Activated CD8-positive, alpha-beta memory T cell treated with anti-CD3 and anti-CD28 coated beads for 48 hours (primary cell): ENCODE measurements at places on chromosomes 13 and 19.

DNA sequence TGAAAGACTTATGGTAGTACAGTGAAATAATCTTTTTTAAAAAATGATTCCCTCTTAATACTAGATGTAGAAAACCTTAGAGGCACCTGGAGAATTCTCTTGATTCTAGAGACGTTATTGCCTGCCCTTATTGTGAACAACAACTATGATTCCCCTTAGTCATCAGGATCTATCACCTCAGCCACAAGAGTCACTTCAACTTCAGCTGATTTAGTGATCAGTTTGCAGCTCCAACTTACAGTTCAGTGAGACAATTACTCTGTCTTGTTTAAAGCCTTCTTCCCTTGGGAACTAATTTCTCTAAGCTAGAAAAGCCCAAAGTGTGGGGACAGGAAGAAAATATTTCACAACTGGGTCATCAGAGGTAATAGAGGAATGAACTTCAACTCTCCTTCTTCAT, 254.3 kb upstream of the SLITRK1 start:
- no peak for DNase-seq

DNA sequence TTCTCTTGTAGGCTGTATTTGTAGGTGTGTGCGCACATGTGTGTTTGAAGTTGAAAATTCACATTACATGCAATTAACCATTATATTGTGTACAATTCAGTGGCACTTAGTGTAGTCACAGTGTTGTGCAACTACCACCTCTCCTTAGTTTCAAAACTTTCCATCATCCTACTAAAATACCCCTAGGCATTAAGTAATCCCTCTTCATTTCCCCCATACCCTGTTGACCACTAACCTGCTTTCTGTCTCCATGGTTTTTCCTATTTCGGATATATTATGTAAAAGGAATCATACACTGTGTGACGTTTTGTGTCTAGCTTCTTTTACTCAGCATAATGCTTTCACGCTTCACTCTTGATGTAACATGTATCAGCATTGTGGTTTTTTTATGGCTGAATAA, 16.1 kb downstream of the LSM14A start:
- no peak for DNase-seq

- no peak for DNase-seq
These were observed 194.3 kb downstream of the TEX29 start for GRCh38 chr13:111514610-111515306.

DNA sequence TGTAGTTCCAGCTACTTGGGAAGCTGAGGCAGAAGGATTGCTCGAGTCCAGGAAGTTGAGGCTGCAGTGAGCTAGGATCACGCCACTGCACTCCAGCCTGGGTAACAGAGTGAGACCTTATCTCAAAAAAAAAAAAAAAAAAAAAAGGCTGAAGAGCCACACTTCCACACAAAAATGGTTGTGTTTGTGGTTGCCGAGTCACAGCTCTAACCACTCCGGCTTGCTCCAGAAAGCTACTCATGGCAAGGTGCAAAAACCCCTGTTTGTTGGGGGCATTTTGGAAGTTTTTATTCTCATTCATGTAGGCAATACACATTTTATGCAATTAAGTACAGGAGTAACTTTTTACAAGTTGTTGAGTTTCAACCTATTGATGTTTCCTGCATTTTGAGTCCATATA, 93.5 kb downstream of the INSR start:
- no peak for DNase-seq

DNA sequence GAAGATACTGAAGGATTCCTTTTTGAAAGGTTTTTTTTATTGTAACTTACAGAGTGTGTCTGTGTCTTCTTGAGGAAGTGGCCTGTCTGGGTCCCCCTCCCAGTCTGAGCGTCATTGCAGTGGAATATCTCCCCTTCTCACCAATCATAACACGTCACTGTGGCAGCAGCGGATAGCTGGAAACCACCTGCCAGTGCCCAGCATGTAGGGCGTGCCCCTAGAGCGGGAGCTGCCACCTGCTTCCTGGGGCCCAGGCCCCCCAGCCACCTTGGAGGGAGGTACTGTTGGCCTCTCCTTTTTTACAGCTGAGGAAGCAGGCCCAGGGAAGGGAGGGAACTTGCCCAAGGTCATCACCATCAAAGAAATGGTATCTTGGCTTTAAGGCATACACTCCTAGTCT, 4.6 kb upstream of the DNM2 start:
- DNase-seq = no peak

- no peak for DNase-seq
These were observed 16.2 kb upstream of the PRODH2 start for GRCh38 chr19:35828692-35829301.

GRCh38 chr19:6891761-6892385, 4.5 kb downstream of the ADGRE1 start:
- DNase-seq = no peak

DNA sequence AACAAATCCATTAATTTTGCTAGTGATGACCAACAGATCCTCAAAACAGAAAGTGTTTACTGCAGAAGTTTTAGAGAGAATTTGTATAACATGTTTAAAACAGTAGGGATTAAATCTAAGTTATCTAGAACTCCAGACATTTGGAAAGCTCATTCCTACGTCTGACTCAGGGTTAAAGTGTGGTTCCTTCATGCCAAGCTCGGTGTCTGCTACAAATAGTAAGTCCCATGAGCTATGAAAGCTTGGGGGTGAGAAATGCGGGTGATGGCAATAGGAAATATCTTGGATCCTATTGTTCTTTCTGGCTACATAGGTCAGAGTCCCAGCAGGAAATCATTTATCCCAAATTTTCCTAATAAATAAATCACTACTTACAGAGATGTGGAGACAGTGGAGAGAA, 867.1 kb downstream of the UQCRFS1 start:
- no peak for DNase-seq

DNA sequence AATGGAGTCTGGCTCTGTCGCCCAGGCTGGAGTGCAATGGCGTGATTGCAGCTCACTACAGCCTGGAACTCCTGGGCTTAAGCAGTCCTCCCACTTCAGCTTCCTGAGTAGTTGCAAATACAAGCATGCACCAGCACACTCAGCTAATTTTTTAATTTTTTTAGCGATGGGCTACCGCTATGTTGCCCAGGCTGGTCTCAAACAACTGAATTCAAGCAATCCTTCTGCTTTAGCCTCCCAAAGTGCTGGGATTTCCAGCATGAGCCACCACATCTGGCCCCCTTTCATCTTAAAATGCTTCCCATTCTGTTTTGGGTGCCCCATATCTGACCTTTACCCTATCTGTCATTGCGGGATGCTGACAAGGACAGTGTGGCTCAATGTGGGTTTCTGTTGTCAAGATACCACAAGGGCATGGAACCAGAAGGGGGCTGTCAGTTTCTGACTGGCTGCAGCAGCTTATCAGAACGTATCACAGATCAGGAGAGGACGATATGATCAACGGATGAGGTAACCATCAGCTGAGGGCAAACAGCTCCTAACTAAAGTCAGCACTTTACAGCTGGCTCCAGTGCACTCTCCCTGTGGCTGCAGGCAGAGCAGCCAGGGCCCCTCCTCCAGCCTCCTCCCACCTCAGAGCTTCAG, 32.4 kb downstream of the GPR42 start:
- DNase-seq = peak; percentile 20

GRCh38 chr13:72495681-72496080, 231.7 kb downstream of the MZT1 start:
- no peak for DNase-seq

DNA sequence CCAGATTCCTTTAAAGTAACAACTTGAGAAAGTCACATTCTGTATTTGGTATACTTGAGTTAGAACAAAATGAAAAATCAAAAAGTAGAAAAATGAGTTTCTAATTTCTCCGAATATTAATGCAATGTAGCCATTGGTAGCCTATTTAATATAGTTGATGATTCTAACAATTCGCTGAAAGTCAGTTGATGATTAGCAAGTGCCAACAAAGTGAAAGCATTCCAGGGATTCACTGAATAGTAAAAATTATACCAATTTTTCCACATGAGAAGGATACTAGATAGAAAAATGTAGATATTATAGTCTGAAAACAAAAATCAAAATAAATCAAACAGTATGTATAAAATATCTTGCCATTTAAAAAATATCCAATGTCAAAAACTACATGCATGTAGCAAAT, 117.2 kb downstream of the FREM2 start:
- DNase-seq = no peak

DNA sequence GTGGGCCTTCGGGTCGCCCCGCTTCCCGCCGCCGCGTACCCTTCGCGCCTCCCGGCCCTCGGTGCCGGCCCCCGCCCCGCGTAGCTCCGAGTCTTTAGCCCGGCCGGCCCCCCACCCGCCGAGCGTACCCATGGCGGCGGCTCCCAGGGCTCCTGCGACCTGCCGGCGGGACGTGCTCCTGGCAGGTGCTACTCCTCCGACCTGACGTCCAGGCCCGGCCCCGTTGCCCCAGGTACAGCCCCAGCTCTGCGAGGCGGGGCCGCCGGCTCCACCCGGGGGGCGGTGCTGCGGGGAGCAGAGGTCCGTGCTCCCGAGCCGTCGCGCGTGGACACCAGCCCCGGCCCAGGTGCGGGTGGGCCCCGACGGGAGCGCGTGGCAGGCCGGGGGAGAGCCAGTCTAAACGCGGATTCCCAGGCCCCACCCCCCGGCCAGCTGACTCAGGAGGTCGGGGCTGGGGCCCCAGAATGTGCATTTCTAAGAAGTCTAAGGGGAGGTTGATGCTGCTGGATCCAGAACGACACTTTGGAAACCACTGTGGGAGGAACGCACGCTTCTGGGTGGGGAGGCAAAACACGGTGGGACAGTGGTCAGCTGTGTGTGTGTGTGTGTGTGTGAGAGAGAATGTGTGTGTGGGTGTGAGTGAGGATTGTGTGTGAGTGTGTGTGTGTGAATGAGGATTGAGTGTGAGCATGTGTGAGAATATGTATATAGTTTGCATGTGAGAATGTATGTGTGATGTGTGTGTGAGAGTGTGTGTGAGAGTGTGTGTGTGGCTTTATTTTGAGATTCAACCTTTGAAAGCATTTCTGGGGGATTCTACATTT, at the start of gene SLC15A1:
TSS of gene SLC15A1 (minus strand) at position 206 of the 824 bp plus-strand sequence. CDS start at position 132, 74 bp downstream.
- no peak for DNase-seq
